ENCODE measurements at places on chromosomes 5 and 9.
A peak's percentile ranks its signal among the peaks of the same experiment; 100 is the strongest.

- peak overlapping the region; percentile 88 for H3K27ac ChIP-seq
- DNase-seq = no peak
- peaks cover 23% of the 10 kb centered on the region for H3K36me3 ChIP-seq
- H3K27me3 ChIP-seq = no peaks in the 10 kb centered on the region
- H3K4me3 ChIP-seq = no peak overlapping the region
Measured at GRCh38 chr9:98121058-98121457, 2.0 kb upstream of the TRIM14 start.

DNA sequence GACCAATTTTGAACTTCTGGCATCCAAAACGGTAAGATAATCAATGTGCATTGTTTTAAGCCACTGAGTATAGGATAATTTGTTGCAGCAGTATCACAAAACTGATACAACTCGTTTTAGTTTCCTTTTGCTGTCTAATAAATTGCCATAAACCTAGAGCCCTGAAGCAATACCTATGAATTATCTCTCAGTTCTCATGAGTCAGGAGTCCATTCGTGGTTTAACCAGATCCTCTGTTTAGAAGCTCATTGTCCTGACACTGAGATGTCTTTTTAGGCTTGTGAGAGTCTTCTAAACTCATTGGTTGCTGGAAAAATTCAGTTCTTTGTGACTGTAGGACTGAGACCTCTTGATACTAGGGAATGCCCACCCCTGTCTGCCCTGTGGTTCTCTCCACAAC, 262.9 kb downstream of the SEMA5A start:
- no peaks in the 10 kb centered on the region for H3K4me1 ChIP-seq
- no peak overlapping the region for H3K27ac ChIP-seq
- no peaks in the 10 kb centered on the region for H3K27me3 ChIP-seq

DNA sequence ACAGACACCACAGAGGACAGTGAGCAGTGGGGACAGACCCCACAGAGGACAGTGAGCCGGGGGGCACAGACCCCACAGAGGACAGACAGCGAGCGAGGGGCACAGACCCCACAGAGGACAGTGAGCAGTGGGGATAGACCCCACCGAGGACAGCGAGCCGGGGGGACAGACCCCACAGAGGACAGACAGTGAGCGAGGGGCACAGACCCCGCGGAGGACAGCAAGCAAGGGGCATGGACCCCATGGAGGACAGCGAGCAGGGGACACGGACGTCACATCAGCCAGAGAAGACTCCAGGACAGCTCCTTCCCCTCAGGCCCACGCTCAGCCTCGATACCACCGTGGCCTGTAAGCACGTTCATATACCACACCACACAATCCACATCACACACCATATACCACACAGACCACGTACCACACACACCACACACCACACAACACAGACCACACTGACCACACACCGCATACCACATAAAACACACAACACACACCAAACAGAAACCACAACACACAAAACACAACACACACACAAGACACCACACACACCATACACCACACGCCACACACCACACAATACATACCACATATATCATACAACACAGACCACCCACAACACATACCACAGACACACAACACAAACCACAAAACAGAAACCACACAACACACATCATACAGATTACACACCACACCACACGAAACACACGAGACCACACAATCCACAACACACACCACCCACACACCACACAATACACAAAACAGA, 5.2 kb upstream of the ZDHHC11 start:
- H3K4me3 ChIP-seq = no peak overlapping the region
- DNase-seq = no peak
- no peaks in the 10 kb centered on the region for H3K36me3 ChIP-seq
- no peak overlapping the region for H3K27ac ChIP-seq

GRCh38 chr5:151739939-151740335, 18.5 kb downstream of the ATOX1 start:
- H3K27me3 ChIP-seq = no peaks in the 10 kb centered on the region
- no peak for DNase-seq
- peaks cover 26% of the 10 kb centered on the region for H3K36me3 ChIP-seq
- no peak overlapping the region for H3K27ac ChIP-seq
- peaks cover 24% of the 10 kb centered on the region for H3K4me1 ChIP-seq
- H3K4me3 ChIP-seq = no peak overlapping the region

GRCh38 chr5:39364367-39364766, at the start of gene C9:
Gene C9 (minus strand): TSS chr5:39364495. CDS start chr5:39364464, 31 bp downstream.
- no peaks in the 10 kb centered on the region for H3K4me1 ChIP-seq
- no peak within 1 kb of the TSS for H3K27ac ChIP-seq
- H3K4me3 ChIP-seq = no peak within 1 kb of the TSS
- H3K27me3 ChIP-seq = no peaks in the 10 kb centered on the region
- no peak for DNase-seq

GRCh38 chr5:2168601-2169429, 286.1 kb upstream of the IRX4 start:
- H3K4me1 ChIP-seq = no peaks in the 10 kb centered on the region
- no peaks in the 10 kb centered on the region for H3K36me3 ChIP-seq
- H3K27me3 ChIP-seq = peaks cover 13% of the 10 kb centered on the region
- H3K27ac ChIP-seq = no peak overlapping the region
- no peak for DNase-seq
- no peak overlapping the region for H3K4me3 ChIP-seq

GRCh38 chr9:108666240-108666784, 189.5 kb downstream of the ACTL7B start:
- no peaks in the 10 kb centered on the region for H3K36me3 ChIP-seq
- H3K4me3 ChIP-seq = no peak overlapping the region
- no peaks in the 10 kb centered on the region for H3K4me1 ChIP-seq
- no peak for DNase-seq
- no peak overlapping the region for H3K27ac ChIP-seq

- H3K36me3 ChIP-seq = no peaks in the 10 kb centered on the region
- no peak overlapping the region for H3K4me3 ChIP-seq
- H3K27me3 ChIP-seq = no peaks in the 10 kb centered on the region
- DNase-seq = no peak
Measured at GRCh38 chr5:74294231-74294705, 346.3 kb downstream of the ENC1 start.

- no peak overlapping the region for H3K4me3 ChIP-seq
- peak; percentile 92 for DNase-seq
- no peaks in the 10 kb centered on the region for H3K36me3 ChIP-seq
- H3K4me1 ChIP-seq = peaks cover 12% of the 10 kb centered on the region
Measured at GRCh38 chr5:1140171-1140817, 28.4 kb upstream of the SLC12A7 start.

DNA sequence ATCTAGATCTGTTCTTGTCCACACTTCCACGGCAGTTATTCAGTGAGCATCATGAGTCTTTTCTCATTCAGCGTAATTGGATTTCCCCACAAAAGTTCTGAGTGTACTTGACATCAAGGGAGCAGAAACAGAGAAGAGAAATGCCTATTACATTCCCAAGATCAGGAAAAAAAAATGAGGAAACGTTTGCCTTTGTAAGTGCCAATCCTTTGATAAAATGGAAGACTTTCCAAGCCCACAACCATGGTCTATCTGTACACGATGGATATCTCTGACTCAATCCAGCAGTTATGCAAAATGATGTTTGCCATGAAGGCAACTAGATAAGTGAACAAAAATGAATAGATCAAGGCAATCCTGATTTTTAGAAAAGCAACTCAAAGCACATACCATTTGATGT, 235.9 kb downstream of the DOCK8 start:
- peaks cover 71% of the 10 kb centered on the region for H3K36me3 ChIP-seq
- H3K27ac ChIP-seq = peak overlapping the region; percentile 69
- H3K27me3 ChIP-seq = no peaks in the 10 kb centered on the region
- peaks cover 29% of the 10 kb centered on the region for H3K4me1 ChIP-seq
- H3K4me3 ChIP-seq = no peak overlapping the region

DNA sequence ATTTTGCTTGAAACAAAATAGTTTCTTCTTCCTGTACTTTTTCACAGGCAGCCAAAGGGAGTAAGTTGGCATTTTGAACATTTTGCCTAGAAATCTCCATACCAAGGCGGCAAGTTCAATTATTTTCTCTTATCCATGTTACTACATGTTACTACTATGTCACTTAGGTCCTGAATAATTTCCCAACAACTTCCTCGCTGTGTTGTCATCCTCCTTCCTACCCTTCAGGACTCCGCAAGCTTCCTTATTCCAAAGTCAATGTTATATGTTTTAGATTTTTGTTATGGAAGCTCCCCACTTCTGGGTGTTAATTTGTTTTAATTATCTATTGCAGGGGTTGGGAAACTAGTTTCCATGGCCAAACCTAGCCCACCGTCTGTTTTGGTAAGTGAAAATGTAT, 9.9 kb upstream of the B4GALT1 start:
- no peak overlapping the region for H3K27ac ChIP-seq
- DNase-seq = no peak
- H3K36me3 ChIP-seq = no peaks in the 10 kb centered on the region
- no peaks in the 10 kb centered on the region for H3K4me1 ChIP-seq

DNA sequence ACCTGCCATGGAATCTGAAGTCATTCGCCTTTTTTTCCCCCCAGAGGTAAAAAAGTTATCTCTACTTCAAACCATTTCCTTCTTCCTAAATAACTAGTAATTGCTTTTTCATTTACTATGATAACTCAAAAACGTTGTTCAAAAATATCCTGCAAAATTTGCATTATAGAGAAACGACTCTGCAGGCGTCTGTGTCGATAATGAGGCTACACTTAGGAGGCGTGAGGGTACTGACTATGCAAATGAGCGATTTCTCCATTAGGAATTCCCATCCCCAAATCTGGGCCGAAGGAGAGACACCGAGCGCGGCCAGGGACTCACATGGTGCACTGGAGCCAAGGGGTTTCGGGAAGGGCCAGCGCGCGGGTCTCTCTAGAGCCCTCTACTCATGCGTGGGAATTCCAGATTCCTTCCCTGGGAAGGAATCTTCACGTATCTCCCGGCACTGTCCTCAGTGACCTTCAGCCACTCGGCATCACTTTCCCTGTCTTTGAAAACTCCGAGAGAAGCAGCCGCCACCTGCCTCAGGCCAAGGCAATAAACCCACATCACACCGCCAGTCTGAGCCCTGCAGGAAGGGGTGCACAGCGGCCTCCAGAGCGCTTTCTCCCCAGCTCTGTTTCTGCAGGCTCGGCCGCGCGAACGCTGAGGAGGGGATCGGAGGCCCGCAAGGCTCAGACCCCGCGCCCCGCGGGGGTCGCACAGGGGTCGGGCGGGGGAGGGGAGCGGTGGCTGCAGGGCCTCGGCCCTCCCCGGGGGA, 718 bp upstream of the DENND4C start:
- peak overlapping the region; percentile 83 for H3K27ac ChIP-seq
- H3K27me3 ChIP-seq = peaks cover 9% of the 10 kb centered on the region
- peaks cover 16% of the 10 kb centered on the region for H3K4me1 ChIP-seq
- H3K4me3 ChIP-seq = no peak overlapping the region
- peak; percentile 80 for DNase-seq

DNA sequence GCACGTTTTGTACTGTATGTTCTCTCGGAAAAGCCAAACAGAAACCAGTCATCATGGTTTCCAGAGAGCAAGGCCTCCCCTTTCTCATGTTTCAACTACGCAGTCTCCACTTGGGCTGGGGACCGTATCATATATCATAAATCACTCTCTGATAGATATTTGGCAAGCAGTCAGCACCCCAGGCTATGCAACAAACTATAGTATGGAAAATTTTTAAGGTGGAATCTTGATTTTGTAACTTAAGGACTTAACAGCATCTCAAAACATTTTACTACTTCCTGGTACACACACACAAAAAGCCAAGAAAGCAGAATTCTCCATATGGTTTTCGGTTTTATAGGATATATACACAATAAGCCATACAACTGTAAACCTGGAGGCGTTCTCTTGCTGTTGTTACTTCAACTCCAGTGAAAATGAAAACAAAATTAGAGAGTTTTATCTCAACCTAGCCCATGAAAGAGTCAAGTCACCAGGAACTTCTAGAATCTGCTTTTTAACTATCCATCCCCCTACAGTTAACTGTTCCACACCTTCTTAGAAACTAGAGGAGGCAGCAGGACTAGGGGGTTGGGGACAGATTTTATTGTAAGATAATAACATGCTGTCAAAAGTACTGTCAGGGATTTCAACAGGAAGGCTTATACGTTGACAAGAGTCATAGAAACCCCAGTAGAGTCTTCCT, 283.4 kb downstream of the NFIB start:
- no peak overlapping the region for H3K27ac ChIP-seq
- H3K27me3 ChIP-seq = no peaks in the 10 kb centered on the region
- DNase-seq = no peak
- H3K36me3 ChIP-seq = no peaks in the 10 kb centered on the region
- no peaks in the 10 kb centered on the region for H3K4me1 ChIP-seq
